Prostate gland (tissue), 2 donors: ENCODE measurements at places on chromosomes 3 and 15.
A peak's percentile ranks its signal among the peaks of the same experiment; 100 is the strongest.

- peak; percentile 94 for DNase-seq
Observed at GRCh38 chr3:40690749-40691451, 166.1 kb downstream of the ZNF621 start.

- DNase-seq = no peak
Observed at GRCh38 chr3:171221104-171221503, 194.6 kb upstream of the SLC2A2 start.

DNA sequence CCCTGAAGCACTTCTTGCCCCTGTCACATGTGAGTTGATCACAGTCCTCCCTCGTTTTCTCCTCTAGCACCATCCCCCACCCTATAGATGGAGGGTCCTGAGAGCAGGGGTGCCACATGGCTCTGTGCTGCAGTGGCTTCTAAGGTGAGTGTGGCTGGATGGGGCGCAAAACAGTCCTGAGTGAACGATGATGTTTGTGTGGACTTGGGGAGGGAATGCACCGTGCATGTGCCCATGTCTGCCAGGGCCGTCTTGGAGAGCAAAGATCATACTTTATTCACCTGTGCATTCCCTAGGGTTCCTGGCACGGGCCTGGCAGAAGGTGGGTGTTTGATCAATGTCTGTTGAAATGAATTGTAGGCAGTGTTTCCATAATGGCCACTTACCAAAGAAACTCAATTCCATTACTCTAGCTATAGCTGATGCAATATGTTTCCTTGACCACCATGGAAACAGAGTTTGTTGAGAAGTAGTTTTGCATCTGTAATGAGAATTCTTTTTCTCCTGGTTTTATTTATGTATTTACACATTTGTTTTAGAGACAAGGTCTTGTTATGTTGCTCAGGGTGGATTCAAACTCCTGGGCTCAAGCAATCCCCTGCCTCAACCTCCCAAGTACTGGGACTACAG lies 58.0 kb downstream of the ABTB1 start:
- no peak for DNase-seq

DNA sequence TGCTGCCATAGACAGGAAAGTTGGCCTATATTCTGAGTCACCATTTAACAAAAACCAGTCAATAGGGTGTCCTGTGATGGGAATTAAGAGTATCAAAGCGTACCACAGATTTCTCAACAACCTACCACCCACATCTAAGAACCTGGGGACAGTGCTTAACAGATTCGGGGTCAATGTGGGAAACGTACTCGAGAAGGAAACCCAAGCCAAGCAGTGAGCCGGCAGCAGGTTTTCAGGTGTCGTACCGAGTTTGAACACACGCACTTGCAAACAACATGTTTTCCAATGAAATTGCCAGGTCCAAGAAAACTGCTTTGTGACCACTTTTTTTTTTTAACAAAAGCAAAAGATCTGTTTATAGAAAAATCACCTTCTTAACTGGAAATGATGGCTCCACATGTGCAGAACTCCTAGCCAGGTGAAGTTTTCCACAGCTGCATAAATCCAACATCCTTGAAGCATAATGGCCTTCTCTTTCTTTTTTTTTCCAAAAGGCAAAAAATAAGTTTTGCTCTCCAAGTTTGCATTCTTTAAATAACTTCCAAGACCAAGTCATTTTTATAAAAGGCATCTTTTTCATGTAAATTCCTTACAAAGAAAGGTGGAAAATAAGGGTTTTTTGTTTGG lies 45.7 kb downstream of the ADAMTS17 start:
- DNase-seq = peak; percentile 2

DNA sequence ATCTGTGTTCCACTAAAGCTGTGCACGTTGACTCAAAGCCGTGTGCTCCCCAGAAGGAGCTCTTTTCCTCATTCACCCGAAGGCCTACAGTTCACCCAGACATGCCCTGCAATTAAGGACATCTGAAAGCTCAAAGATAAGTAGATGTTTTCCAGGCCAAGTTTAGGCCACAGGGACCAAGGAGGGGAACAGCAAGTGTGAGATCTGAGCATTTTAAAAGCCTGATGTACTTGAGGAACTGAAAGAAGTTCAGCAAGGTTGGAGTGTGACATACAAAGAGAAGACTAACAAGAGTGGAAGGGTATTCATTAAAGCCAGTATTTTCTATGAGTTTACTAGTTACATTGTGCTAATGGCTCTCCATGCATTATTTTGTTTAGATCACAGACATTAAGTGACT lies 68.0 kb downstream of the CASR start:
- no peak for DNase-seq
